Fibroblast of skin of abdomen (primary cell): ENCODE measurements at places on chromosomes 5 and 9.

GRCh38 chr5:125928663-125929062 is 494.5 kb upstream of the GRAMD2B start:
- DNase-seq: no peak

GRCh38 chr5:179819296-179820126 is 1.2 kb upstream of the SQSTM1 start:
- peak; percentile 44 for DNase-seq

DNA sequence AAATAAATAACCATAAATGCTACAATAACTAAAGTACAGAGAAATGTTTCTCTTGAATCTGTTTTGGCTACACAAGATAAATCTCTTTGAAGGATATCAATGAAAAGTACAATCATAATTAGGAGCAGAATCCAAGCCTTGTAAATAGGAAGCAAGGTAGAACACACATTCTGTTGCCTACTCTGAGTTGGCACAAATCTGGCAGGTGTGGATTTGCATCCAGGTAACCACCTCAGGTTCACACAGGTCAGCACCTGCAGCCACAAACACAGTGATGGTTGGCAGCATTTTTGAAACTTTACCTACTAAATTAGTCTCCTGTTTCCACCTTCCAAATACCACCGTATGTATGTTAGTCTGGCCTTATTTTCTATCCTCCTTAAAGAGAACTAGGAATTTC is 105.3 kb upstream of the PIK3R1 start:
- no peak for DNase-seq

DNA sequence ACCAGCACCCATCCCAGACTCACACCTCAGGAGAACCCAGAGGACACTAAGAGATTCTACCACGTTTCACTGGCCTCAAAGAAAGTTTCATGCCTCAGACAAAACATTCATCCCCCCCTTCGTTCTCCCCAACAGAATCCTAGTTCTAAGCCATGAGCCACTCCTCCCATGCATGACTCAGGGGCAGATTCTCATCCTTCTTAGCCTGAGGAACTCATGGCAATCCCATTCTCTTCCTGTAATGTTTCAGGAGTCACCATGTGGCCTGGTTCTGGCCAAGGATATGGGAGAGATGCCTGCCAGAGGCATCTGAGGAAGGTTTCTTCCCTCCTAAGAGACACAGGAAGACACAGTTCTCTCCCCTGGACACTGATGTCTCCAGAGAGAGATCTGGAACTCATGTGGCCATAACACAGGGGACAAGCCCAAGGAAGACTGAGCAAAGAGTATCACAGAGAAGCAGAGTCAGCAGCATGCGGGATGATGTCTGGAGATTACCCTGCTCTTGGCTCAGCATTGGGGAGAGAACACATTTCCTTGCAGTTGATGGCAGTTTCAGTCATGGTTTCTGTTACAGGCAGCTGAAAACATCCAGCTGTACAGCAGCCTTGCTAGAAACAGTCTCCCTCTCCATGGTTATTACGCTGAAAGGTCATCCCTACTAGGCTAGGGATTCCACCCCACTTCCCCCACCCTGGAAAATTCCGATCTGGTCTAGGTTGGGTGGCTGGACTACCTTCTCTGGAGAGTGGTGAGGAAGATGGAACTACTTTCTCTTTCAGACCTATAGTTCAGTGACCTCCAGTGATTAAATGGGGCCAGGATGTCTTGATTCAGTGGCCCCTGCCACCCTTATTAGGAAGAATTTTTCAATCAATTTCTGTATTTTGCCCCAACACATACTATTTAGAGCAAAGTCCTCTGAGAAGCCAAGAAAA is 115.4 kb downstream of the ZNF608 start:
- peak; percentile 57 for DNase-seq

DNA sequence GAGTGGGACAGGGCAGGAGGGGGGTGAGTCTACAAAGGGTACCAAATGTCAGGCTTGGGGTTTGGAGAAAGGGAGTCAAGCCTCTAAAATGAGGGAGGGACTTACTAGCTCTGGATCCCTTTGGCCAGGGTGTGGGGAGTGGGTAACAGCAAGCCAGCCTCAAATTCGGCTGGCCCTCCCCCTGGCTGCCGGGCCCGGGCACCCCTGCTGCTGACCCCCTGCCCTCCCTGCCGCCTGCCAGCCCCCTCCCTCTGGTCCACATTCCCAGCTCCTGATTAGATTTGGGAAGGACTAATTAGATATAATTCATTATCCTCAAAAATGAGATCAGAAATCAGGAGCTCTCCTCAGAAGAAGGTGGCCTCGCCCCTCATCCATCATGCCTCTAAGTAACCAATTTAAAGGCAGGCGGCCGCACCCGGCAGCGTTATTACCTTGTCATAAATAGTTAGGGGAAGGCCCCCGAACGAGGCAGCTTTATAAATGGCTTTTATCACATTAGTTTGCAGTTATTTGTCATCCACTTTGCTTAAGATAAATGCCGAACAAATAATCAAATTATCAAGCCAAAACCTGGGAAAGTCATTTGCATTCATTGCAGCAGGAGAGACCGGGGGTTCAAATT is 44.6 kb downstream of the LMX1B start:
- no peak for DNase-seq

DNA sequence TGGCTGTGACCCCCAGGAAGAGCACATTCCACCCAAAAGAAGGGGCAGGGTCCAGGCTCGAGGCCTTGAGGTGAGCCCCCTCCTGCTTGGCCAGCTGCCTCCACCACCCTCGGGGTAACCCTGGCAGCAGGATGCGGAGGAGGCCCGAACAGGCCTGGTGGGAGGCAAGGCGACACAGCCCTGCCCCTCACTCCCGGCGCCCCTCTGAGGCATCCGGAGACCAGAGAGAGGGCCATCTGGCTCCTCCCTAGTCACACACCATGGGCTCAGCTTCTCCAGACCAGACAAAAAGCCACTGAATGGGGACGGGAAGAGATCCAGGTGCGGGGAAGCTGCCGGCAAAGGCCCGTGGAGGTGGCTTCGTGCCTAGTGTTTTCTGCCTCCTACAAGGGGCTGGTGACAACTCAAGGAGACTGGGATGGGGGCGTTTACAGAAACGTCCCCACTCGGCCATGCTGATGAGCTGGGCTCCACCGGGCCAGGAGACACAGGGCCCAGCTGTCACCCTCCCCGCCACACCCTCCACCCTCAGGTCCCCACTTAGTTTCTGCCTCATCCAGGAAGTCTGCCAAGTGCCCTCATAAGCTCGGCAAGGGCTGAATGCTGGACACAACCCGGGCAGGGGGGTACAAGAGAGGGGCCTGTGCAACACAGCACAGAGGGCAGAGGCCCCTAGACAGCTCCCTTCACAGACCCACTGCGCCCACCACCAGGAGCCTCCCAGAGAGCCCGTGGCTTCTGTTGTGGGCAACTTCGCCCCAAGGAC is 41.9 kb downstream of the NACC2 start:
- no peak for DNase-seq

GRCh38 chr9:36748322-36748899 is 175.7 kb downstream of the MELK start:
- peak; percentile 43 for DNase-seq
